ENCODE measurements at places on chromosomes 7 and 10. TPM values are rescaled to one million over a fixed set of nuclear protein-coding genes. Genes with fewer than 3 reads are reported as not detected.

Gene PWWP2B
- 11.2 TPM for total RNA-seq

Gene MBL2
- not detected for total RNA-seq

Gene ASB10
- total RNA-seq = not detected

Gene CRYGN
- 2.4 TPM for total RNA-seq

Gene NSMCE4A
- total RNA-seq = 80.3 TPM

Gene RNF32
- 0.58 TPM for total RNA-seq

Gene AHR
- 93.2 TPM for total RNA-seq

Gene ANKIB1
- 100.0 TPM for total RNA-seq

All from uterus (tissue), 4 donors.